NCI-H1092 treated with DMSO at 0.1 percent for 48 hours (cell line): ENCODE measurements at places on chromosomes 4 and X.

DNA sequence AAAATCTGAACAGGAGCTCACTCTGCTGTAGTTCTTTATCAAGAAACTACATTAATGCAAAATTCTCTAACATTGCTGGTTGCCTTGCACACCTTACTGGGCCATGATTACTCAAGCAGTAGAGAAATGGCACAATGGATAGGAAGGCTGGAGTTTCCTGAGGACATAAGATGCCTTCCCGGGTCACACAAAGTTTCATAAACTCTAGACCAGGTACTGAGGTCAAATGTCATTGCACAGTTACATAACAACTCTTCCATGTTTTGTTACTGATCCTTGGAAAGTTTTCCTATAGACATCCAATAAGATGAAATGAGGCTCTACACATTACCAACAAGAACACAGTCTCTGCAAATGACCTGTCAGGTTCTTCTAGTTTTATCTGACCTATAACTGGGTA, 9.9 kb downstream of the TEC start:
- no peak for DNase-seq

DNA sequence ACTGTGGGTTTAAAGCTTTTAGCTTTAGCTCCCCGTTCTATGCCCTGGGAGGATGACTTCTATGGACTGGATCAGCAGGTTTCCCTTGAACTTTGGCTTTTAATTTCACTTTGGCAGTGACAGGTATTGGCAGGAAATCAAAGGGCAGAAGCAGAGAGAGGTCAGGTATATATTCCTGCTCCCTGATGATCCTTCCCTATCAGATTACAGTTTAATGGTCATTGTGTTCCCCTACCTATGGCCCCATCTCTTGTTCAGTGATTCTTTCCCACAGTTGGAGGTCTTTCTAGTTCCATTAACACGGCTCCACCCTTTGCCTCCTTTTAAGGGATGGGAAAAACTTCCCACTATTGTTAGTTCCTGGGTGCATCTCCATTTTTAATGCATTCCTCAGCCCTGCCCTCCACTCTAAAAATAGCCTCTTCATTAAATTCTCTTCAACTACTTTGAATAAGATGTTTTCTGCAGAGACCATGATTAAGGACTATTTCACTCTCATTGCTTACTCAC, 107.8 kb upstream of the TMEM47 start:
- DNase-seq: no peak

DNA sequence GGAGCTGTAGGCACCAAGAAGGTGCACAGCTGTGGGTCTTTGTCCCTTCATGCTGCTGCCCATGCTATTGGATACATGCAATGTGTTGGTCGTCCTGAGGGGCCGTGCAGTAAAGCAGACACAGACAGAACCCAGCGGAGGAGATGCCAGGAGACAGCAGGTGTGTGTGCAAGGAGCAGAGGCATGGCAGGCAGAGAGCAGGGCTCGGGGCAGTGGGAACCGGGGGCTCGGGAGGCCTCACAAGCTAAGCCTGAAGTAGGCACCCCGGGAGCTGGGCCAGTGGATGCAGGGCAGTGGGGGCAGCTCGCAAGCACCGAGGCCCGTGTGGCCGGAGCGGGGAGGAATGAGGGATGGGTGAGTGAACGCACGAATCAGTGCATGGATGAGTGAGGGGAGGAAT, 13.2 kb downstream of the HTRA3 start:
- no peak for DNase-seq

DNA sequence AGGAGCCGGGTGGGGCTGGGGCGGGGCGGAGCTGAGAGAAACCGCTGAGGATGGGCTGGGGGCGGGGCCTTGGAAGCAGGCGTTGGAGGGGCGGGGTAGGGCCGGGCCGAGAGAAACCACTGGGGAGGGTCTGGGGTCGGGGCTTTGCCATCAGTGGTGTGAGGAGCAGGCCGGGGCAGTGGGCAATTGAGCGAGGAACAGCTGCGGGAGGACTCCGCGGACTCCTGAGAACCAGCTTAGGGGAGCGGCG, 1.3 kb upstream of the EOLA2 start:
- no peak for DNase-seq

DNA sequence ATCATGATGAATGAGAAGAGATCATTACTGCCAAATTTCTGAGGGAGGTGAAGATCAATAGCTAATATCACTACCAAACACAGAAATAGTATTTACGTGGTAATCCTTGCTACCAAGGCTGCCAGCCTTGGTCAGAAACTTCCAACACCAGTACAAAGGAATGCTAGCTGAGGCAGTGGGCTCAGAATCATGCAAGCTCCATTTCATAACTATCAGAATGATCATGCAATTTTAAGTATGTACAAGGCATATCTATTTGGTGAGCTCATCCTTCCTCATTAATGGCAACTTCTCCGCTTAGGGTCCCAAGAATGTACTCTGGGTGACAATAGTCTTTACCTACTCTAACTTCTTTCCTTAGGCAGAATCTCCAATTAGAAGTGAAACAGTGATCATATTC, 135.0 kb downstream of the GPC3 start:
- no peak for DNase-seq

DNA sequence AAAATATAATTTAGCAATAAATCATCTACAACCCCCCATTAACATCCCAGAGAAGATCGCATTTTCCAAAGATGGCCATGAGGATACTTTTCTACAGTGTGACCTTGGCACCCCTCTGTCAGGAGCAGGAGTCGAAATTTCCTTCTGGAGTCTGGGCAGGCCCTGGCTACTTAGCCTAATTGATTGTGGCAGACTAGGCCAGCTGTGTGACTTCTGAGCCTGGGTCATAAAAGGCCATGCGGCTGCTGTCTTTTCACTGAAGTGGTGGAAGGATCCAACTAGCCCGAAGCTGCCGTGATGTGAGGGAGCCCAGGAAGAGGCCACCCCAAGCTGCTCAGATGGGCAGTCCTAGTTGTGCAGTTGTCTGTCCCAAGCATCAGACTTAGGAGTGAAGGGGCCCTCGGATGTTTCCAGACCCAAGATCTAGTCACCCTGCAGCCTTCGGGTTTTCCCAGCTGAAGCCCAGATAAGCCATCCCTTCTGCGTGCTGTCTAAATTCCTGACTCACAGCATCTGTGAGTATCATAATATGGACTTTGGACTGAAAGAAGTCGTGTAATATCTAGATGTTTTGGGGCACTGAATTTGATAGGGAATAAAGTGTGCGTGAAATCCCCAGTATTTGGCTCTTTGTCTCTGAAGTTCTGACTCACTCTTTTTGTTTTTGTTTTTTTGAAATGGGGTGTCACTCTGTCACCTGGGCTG, 21.0 kb downstream of the PDK3 start:
- no peak for DNase-seq

DNA sequence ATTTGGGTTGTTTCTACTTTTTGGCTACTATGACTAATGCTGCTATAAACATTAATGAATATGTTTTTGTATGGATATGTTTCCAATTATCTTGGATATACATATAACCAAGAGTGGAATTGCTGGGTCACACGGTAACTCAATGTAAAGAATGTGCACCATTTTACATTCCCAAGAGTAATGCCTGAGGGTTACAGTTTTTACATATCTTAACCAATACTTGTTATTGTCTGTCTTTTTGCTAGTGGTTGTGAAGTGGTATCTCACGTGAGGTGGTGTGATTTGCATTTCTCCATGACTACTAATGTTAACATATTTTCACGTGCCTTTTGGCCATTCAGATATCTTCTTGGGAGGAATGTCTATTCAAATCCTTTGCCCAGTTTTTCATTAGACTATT, 200.3 kb upstream of the MAB21L2 start:
- no peak for DNase-seq

- DNase-seq: no peak
Observed at GRCh38 chr4:168570466-168570865, 73.6 kb downstream of the PALLD start.

DNA sequence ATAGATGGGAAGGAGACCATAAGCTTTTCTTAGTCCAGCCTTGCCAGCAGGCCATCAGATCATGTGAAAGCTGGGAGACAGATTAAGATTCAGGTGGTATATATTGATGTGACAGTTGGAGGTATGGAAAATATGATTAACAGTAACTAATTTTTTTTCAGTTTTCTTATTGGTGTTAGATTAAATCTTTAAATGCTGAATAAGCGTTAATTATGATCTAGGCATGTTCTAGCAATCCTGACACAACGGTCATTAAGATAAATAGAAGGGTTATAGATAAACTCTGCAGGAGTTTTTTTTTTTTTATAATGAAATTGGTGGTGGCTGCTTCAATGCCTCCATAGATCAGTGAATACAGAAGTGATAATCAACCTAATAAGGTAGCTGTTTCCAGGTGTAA, 649.5 kb upstream of the TENM3 start:
- DNase-seq: no peak

- no peak for DNase-seq
Observed at GRCh38 chr4:79588679-79589078, 180.7 kb upstream of the GK2 start.

DNA sequence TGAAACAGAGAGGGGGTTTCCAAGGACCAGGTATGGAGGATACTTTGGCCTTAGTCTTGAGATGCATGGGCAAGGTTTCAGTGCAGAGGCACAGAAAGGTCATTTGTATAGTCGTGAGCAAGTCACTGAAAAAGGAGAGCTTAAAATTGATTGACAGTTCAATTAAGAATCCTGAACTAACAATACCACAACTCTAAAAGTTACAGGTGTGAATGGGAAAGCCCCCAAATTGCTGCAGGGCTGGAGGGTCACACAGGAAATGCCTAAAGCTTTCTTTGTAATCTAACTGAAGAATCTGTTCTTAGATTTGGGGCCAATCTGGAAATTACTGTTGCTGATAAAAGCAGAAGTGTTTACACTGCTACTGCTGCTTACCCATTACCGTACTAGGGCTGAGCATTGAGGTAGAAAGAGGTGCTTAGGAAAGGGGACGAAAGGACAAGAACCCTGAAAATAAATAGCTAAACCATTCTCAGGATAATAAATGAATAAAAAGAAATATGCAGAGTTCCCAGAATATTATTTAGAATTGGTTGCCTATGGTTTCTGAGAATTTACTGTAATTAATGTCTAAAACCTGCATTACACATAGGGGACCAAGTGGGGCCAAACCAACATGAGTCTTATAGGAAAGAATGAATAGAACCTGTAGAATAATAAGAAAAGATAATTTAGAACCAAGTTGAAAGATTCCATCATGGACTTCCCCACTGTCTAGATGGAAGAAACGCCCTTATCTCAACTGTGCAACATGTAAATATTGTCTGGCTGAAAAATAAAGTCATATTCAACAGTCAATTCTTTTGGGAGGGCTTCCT, 91.9 kb upstream of the PPP1R2C start:
- no peak for DNase-seq

- DNase-seq: no peak
Observed at GRCh38 chr4:76570141-76570973, 135.3 kb downstream of the SHROOM3 start.

GRCh38 chr4:72809208-72809607, 240.2 kb upstream of the ADAMTS3 start:
- DNase-seq: no peak

DNA sequence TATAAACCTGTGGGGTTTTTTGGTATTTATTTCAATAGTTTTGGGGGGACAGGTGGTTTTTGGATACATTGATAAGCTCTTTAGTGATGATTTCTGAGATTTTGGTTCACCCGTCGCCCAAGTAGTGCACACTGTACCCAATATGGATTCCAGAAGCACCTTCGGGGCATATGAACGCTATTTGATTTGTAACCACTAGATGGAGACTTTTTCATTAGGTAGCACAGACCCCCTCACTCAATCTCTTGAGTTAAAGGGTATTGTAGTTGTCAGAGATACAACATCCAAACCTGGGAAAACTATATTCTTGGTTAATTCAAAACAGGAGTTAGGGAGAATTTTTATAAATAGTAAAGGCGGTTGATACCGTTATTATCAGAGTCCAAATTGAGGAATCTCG, 79.8 kb downstream of the SPANXN3 start:
- peak; percentile 58 for DNase-seq

- DNase-seq: no peak
Observed at GRCh38 chr4:119543779-119544178, 84.8 kb downstream of the PDE5A start.

GRCh38 chr4:6984612-6985425, 58.4 kb upstream of the TADA2B start:
- DNase-seq: no peak

GRCh38 chrX:107691024-107691448, 62.7 kb downstream of the PRPS1 start:
- DNase-seq: no peak

GRCh38 chr4:23956601-23957364, 66.9 kb upstream of the PPARGC1A start:
- DNase-seq: no peak

DNA sequence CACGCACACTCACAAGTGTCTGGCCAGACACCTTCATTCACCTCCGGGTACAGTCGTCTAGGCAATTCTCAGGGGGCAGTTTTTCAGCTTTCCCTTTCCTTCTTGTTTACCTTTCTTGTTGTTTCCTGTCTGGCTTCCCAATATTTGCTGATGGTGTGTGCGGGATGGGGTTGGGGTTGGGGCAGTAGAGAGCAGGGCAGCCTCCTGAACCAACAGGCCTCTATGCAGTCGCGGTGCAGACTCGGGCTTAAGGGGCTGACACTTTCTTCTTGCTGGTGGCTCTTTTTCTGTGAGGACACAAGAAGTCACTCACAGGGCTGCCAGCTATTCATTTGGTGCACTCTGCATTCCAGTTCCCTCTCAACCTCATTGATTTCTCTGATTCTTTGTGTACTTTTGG, 56.4 kb downstream of the NBDY start:
- no peak for DNase-seq

DNA sequence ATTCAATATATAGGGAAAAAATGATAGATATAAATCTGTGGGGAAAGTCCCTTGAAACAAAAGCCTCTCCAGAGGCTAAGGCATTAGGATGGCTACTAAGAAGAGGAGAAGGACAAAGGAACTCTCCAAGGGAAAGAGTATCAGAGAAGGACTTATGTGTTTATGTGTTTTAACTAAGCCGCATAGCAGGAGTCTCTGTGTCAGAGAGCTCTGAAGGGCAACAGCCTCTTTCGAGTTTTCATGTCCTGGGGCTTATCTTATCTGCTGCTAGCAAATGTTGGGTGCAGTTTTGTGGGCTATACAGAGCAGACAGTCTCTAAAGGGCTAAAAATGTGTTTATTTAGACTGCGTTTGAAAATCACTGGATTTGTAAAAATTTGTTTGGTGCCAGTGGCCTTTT, 1145.6 kb upstream of the DIAPH2 start:
- no peak for DNase-seq

DNA sequence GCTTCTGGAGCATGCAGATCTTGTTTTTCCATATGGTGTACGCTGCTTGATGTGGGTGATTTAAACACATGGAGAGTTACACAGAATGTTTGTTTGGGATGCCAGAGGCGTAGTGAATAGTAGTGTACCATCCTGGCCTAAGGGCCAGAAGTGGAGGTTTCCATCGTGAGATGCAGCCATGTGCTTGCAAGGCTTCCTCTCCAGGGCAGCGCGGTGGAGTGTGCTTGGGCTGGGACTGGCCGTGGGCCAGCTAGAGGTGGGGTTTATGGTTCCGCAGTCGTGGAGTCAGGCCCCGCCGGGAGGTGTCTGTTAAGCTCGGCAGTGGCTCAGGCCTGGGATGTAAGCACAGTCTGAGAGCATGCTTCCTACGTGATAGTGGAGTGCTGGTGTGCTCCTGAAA, 14.0 kb downstream of the STOX2 start:
- no peak for DNase-seq
